ENCODE measurements at places on chromosomes 13 and 19.

GRCh38 chr13:33721724-33722123 is 96.2 kb upstream of the RFC3 start:
- DNase-seq = no peak

GRCh38 chr19:48795055-48795684 is 15.7 kb downstream of the BCAT2 start:
- DNase-seq = peak; percentile 80

DNA sequence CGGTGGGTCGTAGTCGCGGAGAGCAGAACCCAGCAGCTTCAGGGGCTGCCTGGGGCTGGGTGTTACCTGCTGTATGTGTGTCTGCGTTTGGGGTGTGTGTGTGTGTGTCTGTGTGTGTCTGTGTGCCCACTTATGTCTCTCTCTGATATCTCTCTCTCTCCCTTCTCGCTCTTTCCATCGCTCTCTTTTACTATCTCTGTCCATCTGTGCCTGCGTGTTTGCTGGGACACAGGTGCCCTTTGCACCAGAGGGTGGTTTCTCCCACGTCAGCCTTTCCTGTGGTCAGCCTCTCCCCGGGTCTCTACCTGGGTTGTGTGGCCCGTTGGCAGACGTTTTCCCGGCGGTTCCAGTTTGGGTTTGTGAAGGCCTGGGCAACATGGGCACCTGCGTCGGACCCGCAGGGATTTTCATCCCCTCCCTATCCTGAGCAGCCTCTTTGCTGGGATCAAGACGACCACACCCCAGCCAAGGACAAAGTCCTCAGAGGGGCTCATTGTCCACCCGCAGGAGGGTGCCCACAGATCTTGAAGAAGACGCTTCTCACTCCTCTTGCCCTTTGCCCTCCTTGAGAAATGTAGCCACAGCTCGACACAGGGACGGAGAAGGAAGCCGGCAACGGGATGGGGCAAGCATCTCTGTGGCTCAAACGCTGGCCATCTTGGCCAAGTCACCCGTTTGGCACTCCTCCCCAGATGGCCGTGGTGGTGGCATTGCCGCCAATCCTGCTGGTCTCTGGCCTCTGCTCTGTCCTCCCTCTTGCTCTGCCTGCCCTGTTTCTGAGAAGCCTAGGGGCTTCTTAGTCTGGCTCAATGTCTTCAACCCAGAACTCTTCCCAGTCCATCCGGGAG is 43.3 kb downstream of the ZNF146 start:
- DNase-seq = no peak

GRCh38 chr19:47680858-47681332 is 32.3 kb upstream of the EHD2 start:
- no peak for DNase-seq

- DNase-seq = no peak
These were observed 130.6 kb upstream of the SOX1 start for GRCh38 chr13:111936267-111936925.

Measured in stimulated activated CD4-positive, alpha-beta T cell treated with anti-CD3 and anti-CD28 coated beads, Interleukin-12 subunit alpha, Interleukin-12 subunit beta, amount 100 ng/mL, for 48 hours (primary cell).